ENCODE measurements at places on chromosomes 16 and 17.

GRCh38 chr16:88759245-88759975 is 25.6 kb downstream of the PIEZO1 start:
- no peak for DNase-seq

- no peak for DNase-seq
Observed at GRCh38 chr17:4077581-4077980, 65.2 kb downstream of the ZZEF1 start.

- no peak for DNase-seq
Observed at GRCh38 chr16:9099131-9099625, 7.7 kb downstream of the HAPSTR1 start.

- no peak for DNase-seq
Observed at GRCh38 chr16:1773703-1774447, 941 bp upstream of the MRPS34 start.
